Naive thymus-derived CD8-positive, alpha-beta T cell (primary cell): ENCODE measurements at places on chromosomes 7 and 10. TPM values are rescaled to one million over a fixed set of nuclear protein-coding genes. Genes with fewer than 3 reads are reported as not detected.

- peaks cover 14% of the 10 kb centered on the region for H3K27me3 ChIP-seq
- no peak for DNase-seq
- peaks cover 6% of the 10 kb centered on the region for H3K36me3 ChIP-seq
- H3K4me1 ChIP-seq, result peaks cover 14% of the 10 kb centered on the region
- H3K4me3 ChIP-seq, result no peak overlapping the region
These were observed 84.3 kb upstream of the ADRB1 start for GRCh38 chr10:113959383-113959760.

DNA sequence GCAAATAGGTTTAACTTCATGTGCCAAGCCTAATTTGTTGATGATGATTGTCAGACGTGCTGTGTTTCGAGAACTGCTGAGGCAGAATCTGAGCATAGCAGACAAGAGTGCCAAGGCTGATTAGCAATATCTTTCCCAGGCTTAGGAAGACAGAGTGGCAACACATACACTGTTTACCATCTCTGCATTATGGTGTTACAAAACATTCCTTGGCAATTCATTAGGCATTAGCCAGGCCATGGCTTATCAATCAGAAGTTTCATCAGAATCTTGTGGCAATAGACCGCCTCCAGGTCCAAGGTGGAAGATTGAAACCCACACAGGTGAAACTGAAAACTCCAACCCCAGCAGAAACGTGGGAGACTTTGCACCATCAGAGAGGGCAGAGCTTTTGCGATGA is 148.5 kb downstream of the AOAH start:
- H3K4me3 ChIP-seq, result no peak overlapping the region
- H3K27ac ChIP-seq, result no peak overlapping the region
- H3K4me1 ChIP-seq, result peaks cover 25% of the 10 kb centered on the region
- H3K36me3 ChIP-seq, result peaks cover 38% of the 10 kb centered on the region
- no peak for DNase-seq
- H3K27me3 ChIP-seq, result no peaks in the 10 kb centered on the region

GRCh38 chr7:48636391-48637015 is 287.8 kb upstream of the CDC14C start:
- no peak for DNase-seq
- no peaks in the 10 kb centered on the region for H3K27me3 ChIP-seq
- H3K4me1 ChIP-seq, result no peaks in the 10 kb centered on the region

- DNase-seq, result no peak
- H3K4me1 ChIP-seq, result peaks cover 3% of the 10 kb centered on the region
- H3K27me3 ChIP-seq, result no peaks in the 10 kb centered on the region
- no peak overlapping the region for H3K4me3 ChIP-seq
- no peaks in the 10 kb centered on the region for H3K36me3 ChIP-seq
These were observed 33.9 kb downstream of the C10orf105 start for GRCh38 chr10:71685554-71686232.

GRCh38 chr10:99125879-99126278 is 109.8 kb downstream of the HPSE2 start:
- DNase-seq, result no peak
- no peak overlapping the region for H3K27ac ChIP-seq
- H3K27me3 ChIP-seq, result peaks cover 2% of the 10 kb centered on the region
- no peaks in the 10 kb centered on the region for H3K4me1 ChIP-seq

- no peaks in the 10 kb centered on the region for H3K36me3 ChIP-seq
- DNase-seq, result no peak
- H3K27me3 ChIP-seq, result peaks cover 4% of the 10 kb centered on the region
- H3K27ac ChIP-seq, result no peak overlapping the region
- no peak overlapping the region for H3K4me3 ChIP-seq
- no peaks in the 10 kb centered on the region for H3K4me1 ChIP-seq
These were observed 1421.2 kb upstream of the CELF2 start for GRCh38 chr10:9596368-9596920.

Gene LIPJ
- 0.22 TPM for total RNA-seq

Gene ATOH7
- not detected for total RNA-seq
